Neural progenitor cell (in vitro differentiated cells): ENCODE measurements at places on chromosomes 5 and 9. TPM values are rescaled to one million over a fixed set of nuclear protein-coding genes. Genes with fewer than 3 reads are reported as not detected.

The PRELID1 gene
- total RNA-seq, result 133 and 206 TPM in 2 replicates

The ADAMTS2 gene
- total RNA-seq, result 1.2 and 3.0 TPM in 2 replicates

The ADAMTSL1 gene
- 0.73 and 2.7 TPM in 2 replicates for total RNA-seq

The INSL6 gene
- total RNA-seq, result not detected in 2 replicates

The LCN1 gene
- not detected in 2 replicates for total RNA-seq

The POU5F2 gene
- total RNA-seq, result 0.93 and 1.0 TPM in 2 replicates

The ADRB2 gene
- total RNA-seq, result 0.32 and 0.40 TPM in 2 replicates

The PRKACG gene
- not detected in 2 replicates for total RNA-seq

The CEP78 gene
- total RNA-seq, result 102 and 122 TPM in 2 replicates

The CDH9 gene
- total RNA-seq, result 2.4 and 2.8 TPM in 2 replicates

The TLX3 gene
- total RNA-seq, result not detected in 2 replicates

DNA sequence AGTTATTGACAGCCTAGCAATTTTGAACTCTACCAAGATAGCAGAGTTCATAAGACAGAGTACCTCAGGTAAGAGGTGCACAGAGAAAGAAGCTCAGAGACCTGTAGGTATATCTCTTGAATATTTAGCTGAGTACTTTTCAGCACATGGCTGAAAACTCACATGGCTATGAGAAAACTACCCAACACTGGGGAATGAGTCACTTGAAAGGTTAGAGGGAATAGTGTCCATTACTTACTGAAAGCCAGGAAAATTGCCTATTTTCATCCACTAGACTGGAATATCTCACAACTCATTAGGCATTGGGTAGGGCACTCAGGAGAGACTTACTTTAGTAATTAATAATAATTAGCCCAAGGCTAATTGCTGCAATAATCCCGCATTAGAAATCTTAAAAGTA, 8.3 kb downstream of the TSLP start:
- DNase-seq, result no peak

DNA sequence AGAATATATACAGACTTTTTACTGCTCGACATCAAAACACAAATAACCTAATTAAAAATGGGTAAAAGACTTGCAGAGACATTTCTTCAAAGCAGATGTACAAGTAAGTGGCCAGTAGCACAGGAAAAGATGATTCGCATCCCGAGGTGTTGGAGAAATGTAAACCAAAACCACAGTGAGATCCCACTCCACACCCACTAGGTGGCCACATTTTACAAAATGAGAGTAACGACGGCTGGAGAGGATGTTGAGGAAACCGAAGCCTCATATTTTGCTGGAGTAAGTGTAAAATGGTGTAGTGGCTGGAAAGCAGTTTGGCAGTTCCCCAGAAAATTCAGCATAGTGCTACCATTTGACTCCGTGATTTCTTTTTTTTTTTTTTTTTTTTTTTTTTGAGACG, 21.3 kb upstream of the GBGT1 start:
- peak; percentile 59 for DNase-seq

DNA sequence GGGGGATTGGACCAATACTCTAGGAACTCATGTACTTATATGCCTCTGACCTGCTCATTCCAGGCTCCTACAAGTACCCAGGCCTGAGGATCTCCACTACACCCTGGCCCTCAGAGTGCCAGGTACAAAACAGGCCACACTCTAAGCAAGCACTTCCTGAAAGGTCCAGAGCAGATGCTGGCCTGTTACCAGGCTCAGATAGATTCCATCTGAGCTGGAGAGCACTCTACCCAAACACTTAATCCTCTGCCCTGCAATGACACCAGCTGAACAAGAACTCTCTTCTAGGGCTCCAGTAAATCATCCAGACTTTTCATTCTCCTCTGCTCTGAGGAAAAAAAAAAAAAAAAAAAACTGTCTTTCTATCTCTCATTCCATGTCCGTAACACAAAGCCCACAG, 2.9 kb downstream of the P4HA2 start:
- no peak for DNase-seq

DNA sequence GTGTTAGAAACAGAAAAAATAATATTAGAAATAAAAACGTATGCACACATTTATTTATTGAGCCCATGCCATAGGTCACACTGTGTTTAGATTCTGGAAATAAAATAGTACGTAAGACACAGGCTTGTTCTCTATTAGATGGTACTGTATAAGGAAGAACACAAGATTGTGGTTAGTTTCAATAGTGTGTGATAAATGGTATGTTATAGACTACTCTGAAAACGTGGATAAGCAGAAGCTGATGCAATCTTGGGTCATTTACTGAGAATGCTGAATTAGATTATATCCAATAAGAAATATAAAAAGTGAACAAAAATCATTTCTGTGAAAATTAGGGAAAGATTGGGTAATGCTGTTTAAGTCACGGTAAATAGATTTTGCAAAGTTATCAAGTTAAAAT, 1456.4 kb upstream of the ACO1 start:
- DNase-seq, result no peak

GRCh38 chr5:172079876-172080275, 73.4 kb upstream of the FBXW11 start:
- DNase-seq, result no peak

GRCh38 chr5:158203261-158203660, 344.3 kb upstream of the CLINT1 start:
- no peak for DNase-seq

DNA sequence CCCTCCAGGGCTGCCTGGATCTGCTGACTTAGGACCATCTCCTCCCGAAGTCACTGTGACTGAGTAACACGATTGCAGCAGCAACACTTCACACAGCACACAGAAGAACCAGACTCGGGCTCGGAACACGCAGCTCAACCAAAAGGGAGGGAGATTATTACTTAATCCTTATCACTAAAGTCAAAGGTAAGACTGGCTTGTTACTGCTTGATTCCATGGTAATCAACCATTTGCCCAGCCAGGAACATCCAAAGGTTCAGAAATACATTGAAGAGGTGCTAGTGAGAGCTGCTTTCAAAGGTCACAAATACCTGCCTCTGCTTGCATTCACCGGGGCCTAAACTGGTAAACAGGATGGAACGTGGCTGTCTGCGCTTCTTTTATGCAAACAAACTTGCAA, 7.7 kb downstream of the FBP1 start:
- DNase-seq, result no peak

DNA sequence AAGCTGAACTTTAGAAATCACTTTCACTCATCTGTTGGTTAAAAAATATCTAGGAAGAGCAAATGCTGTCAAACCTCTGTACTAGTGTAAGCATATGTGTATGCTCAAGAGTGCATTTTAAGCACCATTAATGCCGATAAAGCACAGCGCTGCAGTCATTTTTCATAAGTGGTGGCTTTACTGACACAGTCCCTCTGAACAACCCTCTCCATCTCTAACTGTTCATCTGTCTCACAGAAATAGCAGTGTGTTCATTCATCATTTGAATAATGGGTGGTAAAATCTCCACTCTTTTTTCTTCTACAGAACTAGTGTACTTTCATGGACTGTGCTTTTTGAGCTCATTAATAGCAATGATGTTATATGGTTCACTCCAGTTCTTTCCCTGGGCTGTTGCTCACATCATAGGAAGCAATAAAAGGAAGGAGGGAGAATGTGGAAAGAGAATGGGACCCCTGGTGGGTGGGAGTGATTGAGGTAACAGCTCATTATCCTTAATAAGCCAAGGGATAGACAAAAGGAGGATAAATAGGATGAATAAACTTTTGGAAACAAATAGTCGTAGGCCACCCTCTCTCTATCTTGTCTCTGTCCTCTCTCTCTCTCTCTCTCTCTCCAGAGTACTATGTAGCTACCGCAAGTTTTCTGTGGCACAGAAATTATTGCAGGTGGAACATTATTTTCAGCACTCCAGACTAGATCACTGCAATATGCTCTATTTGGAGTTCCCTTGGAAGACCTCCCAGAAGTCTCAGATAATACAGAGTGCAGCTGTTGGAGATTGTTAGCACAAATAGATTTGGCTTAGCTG, 117.9 kb upstream of the PRDM9 start:
- DNase-seq, result peak; percentile 73

GRCh38 chr9:126869368-126869767, 8.9 kb downstream of the ZBTB34 start:
- DNase-seq, result no peak

DNA sequence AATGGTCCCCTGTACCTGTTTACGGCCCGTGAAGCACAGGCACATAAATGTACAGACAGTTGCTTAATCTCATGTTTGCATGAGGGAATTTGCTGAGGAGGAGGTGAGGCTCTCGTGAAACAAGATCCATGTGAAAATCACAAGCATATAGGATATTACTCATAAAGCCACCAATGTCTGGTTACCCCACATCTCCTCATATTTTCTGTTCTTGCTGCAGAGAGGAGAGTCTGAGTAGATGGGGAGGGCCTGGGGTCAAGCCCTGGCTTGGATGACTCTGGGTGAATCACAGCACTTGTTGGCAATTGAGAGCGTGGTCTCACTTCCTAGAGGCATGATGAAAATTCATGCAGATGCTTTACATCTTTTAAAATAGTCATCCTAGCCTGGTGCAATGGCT, 975 bp downstream of the AGXT2 start:
- no peak for DNase-seq

- no peak for DNase-seq
Measured at GRCh38 chr5:139193928-139194327, 4.2 kb downstream of the SIL1 start.

DNA sequence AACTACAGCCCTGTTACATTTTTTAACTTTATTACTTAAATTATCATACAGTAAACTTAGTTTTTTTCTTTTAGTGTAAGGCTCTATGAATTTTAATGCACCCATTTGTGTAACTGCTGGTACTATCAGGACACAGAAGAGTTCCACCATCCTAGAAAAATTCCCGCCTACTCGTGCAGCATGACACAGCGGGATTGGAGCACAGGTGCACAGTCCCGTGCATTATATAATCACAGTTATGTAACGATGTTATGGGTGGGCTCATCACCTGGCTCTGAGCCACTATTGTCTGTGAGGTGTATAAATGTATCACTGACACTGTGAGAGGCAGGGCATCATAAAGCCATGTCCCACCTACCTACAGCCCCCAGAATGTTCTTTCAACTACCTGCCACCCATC, 80.7 kb downstream of the DRD1 start:
- no peak for DNase-seq

- DNase-seq, result no peak
Measured at GRCh38 chr9:96163161-96163560, 138.8 kb downstream of the HSD17B3 start.

DNA sequence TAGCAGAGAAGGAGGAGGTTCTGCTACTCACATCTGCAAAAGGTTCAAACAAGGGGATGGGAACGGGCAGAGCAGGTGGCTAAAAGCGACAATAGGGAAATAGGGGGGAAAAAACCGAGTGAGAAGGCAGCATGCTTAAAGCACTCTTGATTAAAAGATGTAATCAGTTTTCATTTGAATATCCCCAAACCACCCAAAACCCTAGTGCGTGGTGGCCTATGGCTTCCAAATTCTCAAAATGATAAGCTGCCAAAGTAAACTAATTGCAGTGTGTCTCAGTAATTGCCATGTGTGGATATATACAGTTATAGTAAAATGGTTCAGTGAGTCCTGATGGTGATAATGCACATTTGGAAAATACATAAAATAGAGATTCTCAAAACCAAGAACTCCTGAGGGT, 315.2 kb upstream of the RFX3 start:
- DNase-seq, result no peak

DNA sequence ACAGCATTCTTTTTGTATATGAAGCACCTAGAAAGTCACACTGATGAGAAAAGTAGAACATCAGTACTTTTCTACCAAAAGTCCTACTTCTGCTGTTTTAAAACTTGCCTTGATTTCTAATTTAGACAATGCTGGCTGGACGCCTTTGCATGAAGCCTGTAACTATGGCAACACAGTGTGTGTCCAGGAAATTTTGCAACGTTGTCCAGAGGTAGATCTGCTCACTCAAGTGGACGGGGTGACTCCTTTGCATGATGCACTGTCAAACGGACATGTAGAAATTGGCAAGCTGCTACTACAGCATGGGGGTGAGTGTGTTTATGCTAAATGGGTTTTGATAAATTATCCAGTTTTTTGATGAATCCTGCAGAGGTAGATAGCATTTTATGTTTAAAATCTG, 73.5 kb downstream of the SLF1 start:
- DNase-seq, result peak; percentile 35

DNA sequence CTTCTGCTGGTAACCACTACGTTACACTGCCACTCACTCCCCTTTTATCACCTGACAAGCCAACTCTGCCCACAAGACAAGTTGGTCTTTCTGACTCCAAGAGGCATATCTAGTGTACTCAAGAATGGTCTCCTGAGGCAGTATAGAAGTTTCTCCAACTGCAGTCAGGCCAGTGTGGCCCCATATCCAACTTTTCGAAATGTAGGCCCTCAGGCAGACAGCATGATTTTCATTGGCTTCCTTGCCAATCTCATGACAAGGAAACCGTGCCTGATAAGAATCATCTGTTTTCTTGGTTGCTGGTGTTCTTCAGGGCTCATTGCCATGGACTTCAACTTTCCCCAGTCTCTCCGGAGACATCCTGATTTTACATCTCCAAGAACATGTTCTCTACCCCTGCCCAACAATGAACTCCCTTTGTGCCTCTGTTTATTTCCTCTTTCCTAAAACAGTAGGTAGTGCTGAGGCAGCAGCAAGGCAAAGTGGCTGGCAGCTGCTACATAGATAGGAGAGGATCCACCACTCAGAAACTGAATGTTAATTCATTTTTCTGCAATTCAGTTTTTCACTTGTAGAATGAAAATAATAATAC, 62.6 kb upstream of the SEMA6A start:
- no peak for DNase-seq

- no peak for DNase-seq
Measured at GRCh38 chr9:114837923-114838322, 32.1 kb upstream of the TNFSF15 start.

DNA sequence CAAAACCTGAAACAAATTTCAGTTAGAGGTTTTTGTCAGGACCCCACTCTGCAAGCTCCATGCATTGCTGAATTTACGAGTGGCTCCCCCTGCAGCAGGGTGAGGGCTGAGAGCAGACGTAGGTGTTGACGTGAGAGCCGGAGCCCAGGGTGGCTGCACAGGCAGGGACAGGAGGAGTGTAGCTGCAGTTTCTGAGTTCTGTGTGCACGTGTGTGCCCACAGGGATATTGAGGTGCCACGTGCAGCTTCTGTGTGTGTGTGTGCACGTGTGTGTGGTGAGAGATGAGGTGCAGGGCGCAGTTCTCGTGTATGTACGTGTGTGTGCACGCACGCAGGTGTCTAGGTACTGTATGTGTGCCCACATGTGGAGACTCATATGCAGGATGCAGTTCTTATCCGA, 14.6 kb downstream of the PLEKHG4B start:
- DNase-seq, result no peak
